ENCODE measurements at places on chromosomes 4 and X.

DNA sequence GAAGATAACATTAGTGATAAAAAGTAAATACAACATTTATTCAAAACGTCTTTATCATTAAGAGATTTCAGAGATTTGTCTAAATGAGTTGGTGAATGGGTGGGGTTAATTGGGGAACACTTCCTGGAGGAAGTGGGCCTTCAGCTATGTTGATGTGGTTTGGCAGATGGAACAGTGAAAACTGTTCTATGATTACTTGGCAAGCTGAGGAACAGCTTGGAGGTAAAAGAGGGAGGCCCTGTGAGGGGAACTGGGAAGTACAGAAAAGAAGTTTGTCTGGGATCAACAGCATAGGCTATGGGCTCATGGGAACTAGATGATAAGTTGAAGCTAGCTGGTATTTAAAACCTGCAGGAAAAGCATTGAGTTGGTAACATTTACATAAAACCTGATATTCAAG lies 26.0 kb downstream of the OCRL start:
- DNase-seq = no peak

DNA sequence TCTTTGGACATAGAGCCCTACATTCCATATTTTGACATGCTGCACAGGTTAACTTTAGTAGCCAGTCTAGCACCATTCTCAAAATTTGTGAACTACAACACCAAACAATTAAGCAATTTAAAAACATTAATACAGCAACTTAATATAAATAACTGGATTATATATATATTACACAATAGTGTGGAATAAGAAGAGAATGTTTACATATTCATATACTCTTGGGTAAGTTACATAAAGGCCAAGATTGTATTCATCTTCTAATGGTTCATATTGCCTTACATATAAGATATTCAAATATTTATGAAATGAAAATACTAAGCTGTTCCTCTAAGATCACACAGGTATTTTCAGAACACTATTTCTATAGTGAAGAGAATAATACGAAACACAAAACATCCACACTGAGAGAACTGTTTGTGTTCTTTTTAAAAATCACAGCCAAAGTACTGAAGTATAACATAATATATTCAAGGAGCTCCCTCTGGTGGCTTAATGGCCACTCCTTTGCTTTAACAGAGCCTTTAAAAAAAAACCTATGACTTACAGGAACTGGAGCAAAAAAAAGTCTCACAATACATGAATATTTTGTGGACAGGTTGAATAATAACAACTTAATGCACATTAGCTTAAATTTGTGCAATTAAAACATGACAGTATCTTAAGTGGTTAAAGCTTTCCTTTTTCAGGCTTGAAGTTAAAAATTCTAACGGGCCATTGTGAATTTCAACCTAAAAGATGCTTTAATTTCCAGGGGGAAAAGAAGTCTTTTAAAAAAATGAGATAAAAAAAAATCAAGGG lies 46.2 kb downstream of the NEK1 start:
- peak; percentile 11 for DNase-seq

DNA sequence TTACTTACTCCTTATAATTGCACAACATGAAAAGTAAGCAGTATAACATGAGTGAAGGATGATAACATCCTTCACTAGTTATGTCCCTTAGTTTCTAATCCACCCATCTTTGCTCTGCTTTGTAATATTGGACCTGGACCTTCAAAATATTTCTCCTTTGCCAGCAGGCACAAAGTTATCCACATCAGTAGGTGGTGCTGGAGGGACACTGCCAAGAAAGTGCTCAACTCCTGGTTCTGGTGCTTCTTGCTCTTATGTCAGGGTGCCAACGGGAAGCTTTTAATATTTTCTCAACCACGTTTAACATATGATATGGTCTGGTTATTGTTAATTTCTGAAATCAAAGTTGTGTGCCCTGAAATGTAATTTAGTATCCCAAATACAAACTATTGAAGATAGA lies 49.1 kb downstream of the TMEM165 start:
- DNase-seq = no peak

GRCh38 chr4:99998062-99998867 lies 48.2 kb upstream of the H2AZ1 start:
- DNase-seq = no peak

GRCh38 chr4:66330125-66330524 lies 659.8 kb upstream of the EPHA5 start:
- no peak for DNase-seq

- no peak for DNase-seq
These were observed 12.8 kb downstream of the ANXA5 start for GRCh38 chr4:121684016-121684415.

DNA sequence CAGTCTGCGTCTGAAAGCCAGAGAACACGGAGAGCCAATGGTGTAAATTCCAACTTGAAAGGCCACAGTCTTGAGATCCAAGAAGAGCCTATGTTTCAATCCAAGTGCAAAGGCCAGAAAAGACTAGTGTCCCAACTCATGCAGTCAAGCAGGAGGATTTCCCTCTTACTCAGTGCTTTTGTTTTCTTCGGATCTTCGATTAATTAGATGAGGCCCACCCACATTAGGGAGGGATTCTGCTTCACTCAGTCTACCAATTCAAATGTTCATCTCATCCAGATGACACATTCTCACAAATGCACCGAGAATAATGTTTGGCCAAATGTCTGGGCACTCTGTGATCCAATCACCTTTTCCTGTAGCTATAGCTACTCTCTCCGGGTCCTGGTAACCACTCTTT lies 91.5 kb upstream of the S100G start:
- no peak for DNase-seq

- DNase-seq = no peak
These were observed 152.3 kb downstream of the CBR4 start for GRCh38 chr4:168857546-168858314.

GRCh38 chrX:76454456-76454927 lies 27.0 kb downstream of the MAGEE1 start:
- no peak for DNase-seq

Measured in stimulated activated naive CD8-positive, alpha-beta T cell treated with anti-CD3 and anti-CD28 coated beads, Interleukin-15, Interleukin-2, amounts not matched to agents 100 U/mL and 50 U/mL, for 24 hours (primary cell).